ENCODE measurements at places on chromosomes 5 and 9. TPM values are rescaled to one million over a fixed set of nuclear protein-coding genes. Genes with fewer than 3 reads are reported as not detected.

The ADGRV1 gene
- polyA plus RNA-seq = 0.49 TPM

The APBB3 gene
- polyA plus RNA-seq = 36.0 TPM

The HSD17B3 gene
- polyA plus RNA-seq = 0.51 TPM

The FOXI1 gene
- polyA plus RNA-seq = not detected

The PCDHB7 gene
- 1.7 TPM for polyA plus RNA-seq

The ACSL6 gene
- polyA plus RNA-seq = 0.46 TPM

The PLAC8L1 gene
- 0.55 TPM for polyA plus RNA-seq

The UGT3A1 gene
- polyA plus RNA-seq = not detected

The MED7 gene
- 8.1 TPM for polyA plus RNA-seq

The CD74 gene
- 0.26 TPM for polyA plus RNA-seq

DNA sequence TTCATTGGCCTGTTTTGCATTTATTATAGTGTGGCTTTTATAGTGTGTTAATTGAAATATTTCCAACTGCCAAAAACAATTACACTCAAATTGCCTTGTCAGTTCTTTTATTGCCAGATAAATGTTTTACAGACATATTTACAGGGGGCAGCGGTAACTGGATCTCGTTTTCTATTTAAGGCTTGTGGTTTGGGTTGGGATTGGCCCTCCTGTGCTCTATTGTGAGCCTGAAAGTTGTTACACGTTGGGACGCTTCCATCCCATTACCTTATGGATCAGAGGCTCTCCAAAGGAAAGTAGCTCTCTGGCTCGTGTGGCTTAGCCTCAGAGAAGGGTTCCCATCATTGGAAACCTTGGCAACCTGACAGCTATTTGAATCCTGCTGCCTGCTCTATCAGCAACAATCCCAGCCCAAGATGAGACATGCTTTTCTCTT lies 20.8 kb downstream of the DNAI1 start:
- peaks cover 6% of the 10 kb centered on the region for H3K27me3 ChIP-seq
- H3K27ac ChIP-seq = no peak overlapping the region
- DNase-seq = no peak
- no peak overlapping the region for H3K4me3 ChIP-seq

GRCh38 chr5:139543423-139543991 lies 17.6 kb upstream of the UBE2D2 start:
- no peak overlapping the region for H3K27ac ChIP-seq
- H3K4me1 ChIP-seq = no peaks in the 10 kb centered on the region
- DNase-seq = peak; percentile 59

GRCh38 chr5:10596886-10597451 lies 33.1 kb downstream of the ANKRD33B start:
- no peaks in the 10 kb centered on the region for H3K36me3 ChIP-seq
- no peak overlapping the region for H3K4me3 ChIP-seq
- no peak overlapping the region for H3K27ac ChIP-seq
- no peaks in the 10 kb centered on the region for H3K27me3 ChIP-seq
- no peak for DNase-seq
- peaks cover 24% of the 10 kb centered on the region for H3K4me1 ChIP-seq

DNA sequence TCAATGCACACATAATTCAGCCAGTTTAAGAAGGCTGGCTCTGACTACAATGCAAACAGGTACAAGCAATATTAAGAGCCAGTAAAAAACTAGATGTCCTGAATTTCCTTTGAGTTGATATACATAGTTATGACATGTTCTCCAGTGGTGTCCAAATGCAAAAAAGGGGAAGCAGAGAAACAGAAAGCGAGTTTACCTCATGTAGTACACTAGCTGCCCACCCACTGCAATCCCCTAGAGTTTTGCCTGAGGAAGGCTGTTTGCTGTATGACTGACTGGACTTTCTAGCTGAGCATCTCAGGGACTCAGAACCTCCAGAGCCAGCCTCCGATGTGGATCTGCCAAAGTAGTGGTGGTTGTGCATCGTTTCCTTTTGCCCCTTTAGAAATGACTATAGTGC lies 44.8 kb upstream of the SLC1A3 start:
- H3K4me1 ChIP-seq = no peaks in the 10 kb centered on the region
- no peak for DNase-seq
- H3K36me3 ChIP-seq = no peaks in the 10 kb centered on the region
- H3K27me3 ChIP-seq = no peaks in the 10 kb centered on the region
- no peak overlapping the region for H3K4me3 ChIP-seq
- H3K27ac ChIP-seq = no peak overlapping the region

GRCh38 chr5:173016598-173017046 lies 33.1 kb downstream of the ATP6V0E1 start:
- H3K27me3 ChIP-seq = no peaks in the 10 kb centered on the region
- H3K4me1 ChIP-seq = peaks cover 2% of the 10 kb centered on the region
- H3K36me3 ChIP-seq = no peaks in the 10 kb centered on the region
- DNase-seq = no peak
- no peak overlapping the region for H3K27ac ChIP-seq

DNA sequence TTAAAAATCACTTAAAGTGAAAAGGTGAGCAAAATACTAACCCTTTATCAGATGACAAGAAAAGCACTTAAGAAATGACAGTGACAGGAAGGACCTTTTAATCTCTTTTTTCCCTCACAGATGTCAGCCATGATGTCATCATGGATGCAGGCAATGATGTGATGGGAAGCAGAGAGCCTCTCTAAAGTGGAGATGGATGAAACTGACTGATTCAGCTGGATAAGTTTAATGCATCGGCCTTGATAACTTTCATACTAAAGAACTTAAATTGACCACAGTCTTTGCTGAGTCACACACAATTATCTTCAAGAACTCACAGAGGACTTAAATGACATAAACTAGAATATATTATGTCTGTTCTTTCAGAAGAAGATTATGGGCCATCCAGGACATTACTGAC lies 153.2 kb upstream of the FGF10 start:
- no peaks in the 10 kb centered on the region for H3K4me1 ChIP-seq
- no peak for DNase-seq
- H3K36me3 ChIP-seq = no peaks in the 10 kb centered on the region
- no peak overlapping the region for H3K4me3 ChIP-seq
- no peaks in the 10 kb centered on the region for H3K27me3 ChIP-seq

- H3K27ac ChIP-seq = peak overlapping the region; percentile 41
- peak; percentile 80 for DNase-seq
- H3K27me3 ChIP-seq = no peaks in the 10 kb centered on the region
- no peaks in the 10 kb centered on the region for H3K36me3 ChIP-seq
- H3K4me3 ChIP-seq = no peak overlapping the region
Measured at GRCh38 chr5:16568875-16569580, 47.8 kb downstream of the RETREG1 start.

GRCh38 chr5:22496666-22497065 lies 356.5 kb downstream of the CDH12 start:
- no peaks in the 10 kb centered on the region for H3K27me3 ChIP-seq
- no peak for DNase-seq
- H3K36me3 ChIP-seq = no peaks in the 10 kb centered on the region

- no peaks in the 10 kb centered on the region for H3K27me3 ChIP-seq
- H3K4me1 ChIP-seq = no peaks in the 10 kb centered on the region
- H3K27ac ChIP-seq = no peak overlapping the region
- peaks cover 32% of the 10 kb centered on the region for H3K36me3 ChIP-seq
- H3K4me3 ChIP-seq = no peak overlapping the region
Measured at GRCh38 chr5:17230191-17230590, 12.8 kb downstream of the BASP1 start.

GRCh38 chr5:153619771-153620170 lies 129.3 kb downstream of the GRIA1 start:
- no peaks in the 10 kb centered on the region for H3K27me3 ChIP-seq
- H3K4me3 ChIP-seq = no peak overlapping the region
- peak overlapping the region; percentile 86 for H3K27ac ChIP-seq

GRCh38 chr5:58827463-58827862 lies 244.6 kb downstream of the RAB3C start:
- H3K4me3 ChIP-seq = no peak overlapping the region
- no peaks in the 10 kb centered on the region for H3K36me3 ChIP-seq
- DNase-seq = no peak
- H3K4me1 ChIP-seq = peaks cover 4% of the 10 kb centered on the region
- no peaks in the 10 kb centered on the region for H3K27me3 ChIP-seq

GRCh38 chr5:17365811-17366138 lies 132.3 kb upstream of the TAF11L2 start:
- DNase-seq = no peak
- no peak overlapping the region for H3K27ac ChIP-seq
- H3K27me3 ChIP-seq = no peaks in the 10 kb centered on the region

GRCh38 chr9:2740616-2741015 lies 23.3 kb downstream of the KCNV2 start:
- H3K27me3 ChIP-seq = no peaks in the 10 kb centered on the region
- H3K27ac ChIP-seq = no peak overlapping the region
- no peaks in the 10 kb centered on the region for H3K4me1 ChIP-seq
- H3K36me3 ChIP-seq = peaks cover 6% of the 10 kb centered on the region
- H3K4me3 ChIP-seq = no peak overlapping the region
- DNase-seq = no peak

DNA sequence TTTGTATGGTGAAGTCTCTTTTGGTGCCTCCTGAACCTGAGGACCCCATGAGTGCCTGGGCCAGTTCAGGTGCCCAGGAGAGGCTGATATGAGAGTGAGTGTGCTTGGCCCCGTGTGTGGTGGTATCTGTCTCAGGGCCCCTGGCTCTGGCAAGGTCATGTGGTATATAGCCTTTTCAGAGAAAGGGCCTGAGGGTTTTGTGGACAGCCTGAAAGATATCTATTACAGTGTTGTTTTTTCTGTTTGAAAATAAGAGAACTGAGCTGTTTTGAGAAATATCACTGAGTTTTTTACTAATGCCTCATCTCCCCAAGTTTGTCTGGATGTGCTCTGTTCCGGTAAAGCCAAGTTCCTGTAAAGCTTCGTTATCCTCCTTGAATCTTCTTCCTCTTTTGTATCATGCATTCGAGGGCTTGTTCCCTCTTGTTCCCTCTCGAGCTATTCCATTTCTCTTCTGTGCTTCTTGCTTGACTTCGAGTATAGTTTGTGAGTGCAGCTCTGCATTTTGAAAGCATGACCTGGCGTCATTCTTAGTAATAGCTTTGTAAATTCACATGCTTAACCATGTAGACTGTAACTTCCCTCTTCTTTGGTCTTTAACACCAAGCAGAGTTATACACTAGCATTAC lies 122.3 kb downstream of the MAST4 start:
- H3K4me1 ChIP-seq = no peaks in the 10 kb centered on the region
- H3K36me3 ChIP-seq = no peaks in the 10 kb centered on the region
- H3K4me3 ChIP-seq = no peak overlapping the region
- no peak for DNase-seq
- no peaks in the 10 kb centered on the region for H3K27me3 ChIP-seq
- no peak overlapping the region for H3K27ac ChIP-seq

DNA sequence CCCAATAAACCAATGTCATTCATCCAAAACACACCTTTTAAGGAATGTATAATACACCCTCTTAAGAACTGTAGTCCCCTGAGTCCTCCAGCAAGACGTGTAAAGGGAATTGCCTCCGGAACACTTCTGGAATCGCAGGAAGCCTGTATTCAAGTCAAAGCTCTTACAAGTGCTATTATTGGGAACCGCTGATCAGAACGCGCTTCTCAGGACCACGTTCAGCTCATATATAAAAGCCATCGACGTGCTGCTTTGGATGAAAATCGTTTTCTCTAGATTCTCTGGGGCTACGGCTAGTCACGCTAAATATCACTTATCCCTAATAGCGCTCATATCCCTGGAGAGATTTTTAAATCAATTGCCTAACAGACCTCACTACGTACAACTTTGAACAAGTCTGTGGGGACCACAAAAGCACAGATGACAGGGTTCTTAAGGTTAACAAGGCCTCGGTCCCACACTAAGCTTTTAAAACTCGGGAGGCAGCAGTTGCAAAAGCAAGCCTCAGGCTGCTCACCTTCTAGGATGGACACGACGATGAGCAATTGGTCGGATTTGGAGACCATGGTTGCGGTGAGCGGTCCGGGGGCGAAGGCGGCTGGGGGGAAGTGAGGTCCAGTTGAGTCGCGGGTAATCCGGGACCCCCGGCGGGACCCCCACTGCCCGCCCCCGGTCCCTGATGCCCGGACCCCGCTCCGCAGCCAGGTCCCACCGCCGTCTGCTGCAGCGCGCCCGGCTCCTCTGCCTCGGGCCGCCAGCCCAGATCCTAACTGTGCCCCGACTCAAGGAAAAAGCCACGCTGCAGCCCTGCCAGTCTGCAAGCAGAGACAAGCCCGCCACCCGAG lies 548 bp downstream of the CEP120 start:
- peaks cover 11% of the 10 kb centered on the region for H3K4me1 ChIP-seq
- peak overlapping the region; percentile 91 for H3K4me3 ChIP-seq
- DNase-seq = no peak
- H3K36me3 ChIP-seq = peaks cover 8% of the 10 kb centered on the region
- H3K27ac ChIP-seq = peak overlapping the region; percentile 66

- H3K36me3 ChIP-seq = peaks cover 89% of the 10 kb centered on the region
- peak overlapping the region; percentile 35 for H3K27ac ChIP-seq
- H3K4me1 ChIP-seq = no peaks in the 10 kb centered on the region
- no peaks in the 10 kb centered on the region for H3K27me3 ChIP-seq
- no peak for DNase-seq
- H3K4me3 ChIP-seq = no peak overlapping the region
Measured at GRCh38 chr9:115042781-115043509, 75.0 kb downstream of the TNC start.

DNA sequence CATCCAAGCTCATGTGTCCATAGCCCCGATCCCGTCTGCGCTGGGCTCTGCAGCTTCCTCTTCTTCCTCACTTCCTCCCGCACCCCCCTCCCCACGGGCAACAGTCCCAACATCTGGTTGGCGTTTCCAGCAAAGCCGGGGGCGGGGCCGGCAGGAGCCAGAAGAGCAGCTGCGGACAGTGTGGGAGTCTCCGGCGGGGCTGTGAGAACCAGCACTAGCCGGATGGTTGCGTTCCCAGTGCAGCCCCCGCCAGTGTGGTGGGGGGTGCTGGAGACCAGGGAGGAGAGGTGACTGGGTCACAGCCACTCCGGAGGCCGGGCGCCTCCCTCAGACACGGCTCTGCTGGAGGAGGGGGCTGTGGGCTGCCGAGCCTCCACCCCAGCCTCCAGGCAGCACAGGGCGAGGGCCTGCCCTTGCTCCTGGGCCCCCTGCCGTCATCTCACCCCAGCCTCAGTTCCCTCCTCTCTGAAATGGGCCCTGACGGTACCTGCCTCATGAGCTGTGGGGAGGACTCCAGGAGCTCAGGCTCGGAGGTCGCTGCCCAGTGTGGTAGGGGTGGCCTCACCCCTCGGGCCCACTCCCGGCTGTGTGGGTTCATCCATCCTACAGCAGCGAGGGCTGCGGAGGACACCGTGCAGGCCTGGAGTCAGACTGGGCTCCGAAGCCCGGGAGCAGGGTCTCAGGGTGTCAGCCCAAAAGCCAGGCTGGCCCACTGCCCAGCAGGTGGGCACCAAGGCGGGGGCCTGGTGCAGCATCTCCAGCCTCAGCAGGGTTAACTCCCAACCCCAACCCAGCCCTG lies 41.5 kb upstream of the NOTCH1 start:
- no peaks in the 10 kb centered on the region for H3K36me3 ChIP-seq
- H3K27me3 ChIP-seq = no peaks in the 10 kb centered on the region
- H3K4me3 ChIP-seq = no peak overlapping the region
- peaks cover 17% of the 10 kb centered on the region for H3K4me1 ChIP-seq

- DNase-seq = no peak
- no peak overlapping the region for H3K4me3 ChIP-seq
- no peaks in the 10 kb centered on the region for H3K36me3 ChIP-seq
- no peak overlapping the region for H3K27ac ChIP-seq
Measured at GRCh38 chr5:81132381-81132780, 100.7 kb upstream of the CKMT2 start.

- peak overlapping the region; percentile 72 for H3K4me3 ChIP-seq
- H3K27me3 ChIP-seq = no peaks in the 10 kb centered on the region
- H3K36me3 ChIP-seq = no peaks in the 10 kb centered on the region
Measured at GRCh38 chr9:111036429-111036789, 1.9 kb downstream of the LPAR1 start.

GRCh38 chr9:133777068-133777791 lies 39.1 kb upstream of the SARDH start:
- H3K4me1 ChIP-seq = no peaks in the 10 kb centered on the region
- no peak overlapping the region for H3K27ac ChIP-seq
- H3K4me3 ChIP-seq = no peak overlapping the region
- DNase-seq = no peak

Data from SK-N-SH (cell line).